ENCODE measurements at places on chromosomes 7 and 10. TPM values are rescaled to one million over a fixed set of nuclear protein-coding genes. Genes with fewer than 3 reads are reported as not detected.

DNA sequence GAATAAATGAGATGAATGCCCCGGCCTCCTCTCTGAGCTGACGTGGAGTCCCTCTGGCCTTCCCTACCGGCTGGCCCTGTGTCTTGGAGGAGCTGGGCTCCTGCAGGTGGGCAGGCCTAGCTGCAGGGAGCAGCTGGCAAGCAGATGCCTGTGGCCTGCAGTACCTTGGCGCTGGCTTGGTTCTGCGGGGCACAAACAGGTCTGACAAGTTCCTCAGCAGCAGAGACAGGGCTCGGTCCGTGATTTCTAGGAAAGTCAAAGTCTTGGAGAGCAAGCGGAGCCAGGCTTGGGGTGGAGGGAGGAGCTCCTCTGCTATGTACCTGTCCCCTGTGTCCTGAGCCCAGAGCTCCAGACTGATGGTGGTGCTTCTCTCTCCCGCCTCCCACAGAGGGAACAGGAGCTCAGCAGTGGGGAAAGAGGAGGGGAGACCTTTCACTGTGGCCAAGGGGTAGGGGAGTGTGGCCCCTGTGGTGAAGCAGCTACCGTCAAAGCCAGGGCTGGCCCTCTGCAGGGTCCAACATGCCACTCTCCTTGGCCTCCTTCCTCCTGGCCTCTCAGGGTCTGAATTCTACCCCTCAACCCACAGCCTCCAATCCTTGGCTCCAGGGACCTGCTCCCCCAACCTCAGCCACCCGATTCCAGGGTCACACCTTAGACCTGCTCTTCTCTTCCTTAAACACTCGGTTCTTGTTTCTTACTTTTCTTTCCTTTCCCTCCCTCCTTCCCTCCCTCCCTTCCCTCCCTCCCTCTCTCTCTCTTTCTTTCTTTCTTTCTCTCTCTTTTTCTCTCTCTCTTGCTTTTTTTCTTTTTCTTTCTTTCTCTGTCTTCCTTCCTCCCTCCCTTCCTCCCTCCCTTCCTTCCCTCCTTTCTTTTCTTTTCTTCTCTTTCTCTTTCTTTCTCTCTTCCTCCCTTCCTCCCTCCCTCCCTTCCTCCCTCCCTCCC, 20.1 kb downstream of the MYL10 start:
- no peak for DNase-seq

DNA sequence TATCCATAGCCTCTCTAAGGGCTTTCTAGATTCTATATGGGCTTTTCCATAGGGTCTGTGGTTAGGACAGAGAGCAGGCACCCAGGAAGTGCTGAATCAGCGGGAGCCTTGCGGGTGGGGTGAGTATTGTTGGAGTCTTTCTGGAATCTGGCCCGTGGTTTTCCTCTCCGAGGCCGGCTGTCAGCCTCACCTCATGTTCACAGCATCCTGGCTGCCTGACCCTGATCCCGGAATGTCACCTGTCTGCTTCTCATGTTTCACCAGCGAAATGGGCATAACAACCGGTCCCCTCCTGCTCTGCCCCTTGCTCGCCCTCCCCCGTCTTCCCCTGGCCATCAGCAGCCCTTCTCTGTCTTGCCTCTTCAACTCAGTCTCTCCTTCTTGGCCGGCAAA, 36.5 kb downstream of the DDIT4 start:
- DNase-seq = no peak

DNA sequence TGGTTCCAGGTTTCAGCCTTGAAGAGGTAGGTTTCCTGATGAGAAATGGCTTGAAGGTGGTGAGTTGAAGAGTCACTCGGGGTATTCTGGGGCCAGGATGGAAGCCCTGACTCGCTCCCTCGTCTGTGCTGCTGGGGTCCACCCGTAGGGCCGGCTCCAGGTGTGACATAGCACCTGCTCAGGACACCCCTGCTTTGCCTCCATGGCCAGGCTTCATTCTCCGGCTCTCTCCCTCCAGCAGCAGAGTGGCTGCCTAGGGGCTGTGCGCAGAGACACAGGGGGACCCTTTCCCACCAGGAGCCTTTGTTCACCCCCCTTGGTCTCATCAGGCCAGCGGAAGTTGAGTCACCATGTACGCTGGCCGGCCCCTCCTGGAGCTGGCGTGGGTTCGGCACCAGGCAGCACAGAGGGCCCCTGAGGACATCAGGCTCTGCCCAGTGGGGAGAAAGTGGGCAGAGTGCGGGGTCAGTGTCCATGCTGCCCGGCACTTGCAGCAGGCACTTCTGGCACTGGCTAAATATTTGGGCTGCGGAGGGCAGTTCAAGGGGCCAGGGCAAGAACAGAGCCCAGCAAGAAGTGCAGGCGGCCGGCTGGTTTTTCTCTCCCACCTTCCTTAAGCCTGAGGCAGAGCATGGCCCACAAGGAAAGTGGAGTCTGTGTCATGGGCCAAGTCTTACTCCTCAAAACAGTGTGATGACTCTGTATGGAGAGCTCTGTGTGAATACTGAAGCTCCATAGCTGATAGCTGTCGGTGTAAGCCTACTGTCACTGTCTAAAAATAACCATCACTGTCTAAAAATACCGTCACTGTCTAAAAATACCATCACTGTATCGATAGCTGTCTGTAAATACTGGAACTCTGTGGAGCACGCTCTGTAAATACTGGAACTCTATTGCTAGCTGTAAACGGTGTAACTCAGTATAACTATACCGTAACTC, 3.7 kb upstream of the PRKAR1B start:
- DNase-seq = no peak

DNA sequence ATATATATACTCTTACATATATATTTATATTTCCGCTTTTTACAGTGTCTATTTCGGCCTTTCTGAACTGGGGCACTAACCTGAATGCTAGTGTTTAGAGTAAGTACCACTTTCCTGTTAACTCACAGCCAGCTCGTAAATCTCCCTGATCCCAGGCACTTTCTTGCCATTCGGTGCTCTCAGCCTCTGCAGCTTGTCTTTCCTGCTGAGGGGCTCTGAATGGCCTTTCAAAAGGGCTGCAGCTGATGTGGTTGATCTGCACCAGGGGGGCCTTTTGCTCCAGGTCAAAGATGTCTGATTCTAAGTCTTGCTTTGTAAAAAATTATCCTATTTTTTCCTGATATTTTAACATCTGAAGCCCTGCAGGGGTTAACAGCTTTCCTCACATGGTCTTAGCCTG, 25.5 kb upstream of the HPS1 start:
- no peak for DNase-seq

- DNase-seq = no peak
Observed at GRCh38 chr10:123250640-123251039, 96.4 kb downstream of the BUB3 start.

DNA sequence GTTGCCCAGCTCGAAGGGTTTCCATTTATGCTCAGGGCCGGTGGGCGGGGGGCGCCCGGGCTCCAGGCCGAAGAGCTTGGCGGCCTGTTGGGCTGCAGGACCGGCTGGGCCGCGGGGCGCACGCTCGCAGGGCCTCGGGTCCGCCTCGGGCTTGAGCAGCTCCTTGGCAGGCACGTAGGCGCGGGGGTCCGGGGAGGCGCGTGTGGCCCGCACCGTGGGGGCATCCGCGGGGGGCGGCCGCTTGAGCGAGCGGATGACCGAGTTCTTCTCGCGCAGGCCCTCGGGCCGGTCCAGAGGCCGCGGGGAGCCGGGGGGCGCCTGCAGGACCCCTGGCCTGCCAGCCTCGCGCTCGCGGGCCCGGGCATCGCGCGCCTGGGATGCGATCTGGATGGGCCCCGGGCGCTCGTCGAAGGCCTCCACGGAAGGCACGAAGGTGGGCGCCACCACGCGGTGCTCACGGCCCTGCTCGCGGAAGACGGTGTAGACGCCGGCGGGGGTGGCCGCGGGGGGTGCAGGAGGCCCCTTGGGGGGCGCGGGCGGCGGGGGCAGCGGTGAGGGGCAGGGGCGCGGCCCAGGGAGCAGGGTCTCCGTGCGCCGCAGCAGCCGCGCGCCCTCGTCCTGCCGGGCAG, 35.2 kb downstream of the TNRC18 start:
- no peak for DNase-seq

DNA sequence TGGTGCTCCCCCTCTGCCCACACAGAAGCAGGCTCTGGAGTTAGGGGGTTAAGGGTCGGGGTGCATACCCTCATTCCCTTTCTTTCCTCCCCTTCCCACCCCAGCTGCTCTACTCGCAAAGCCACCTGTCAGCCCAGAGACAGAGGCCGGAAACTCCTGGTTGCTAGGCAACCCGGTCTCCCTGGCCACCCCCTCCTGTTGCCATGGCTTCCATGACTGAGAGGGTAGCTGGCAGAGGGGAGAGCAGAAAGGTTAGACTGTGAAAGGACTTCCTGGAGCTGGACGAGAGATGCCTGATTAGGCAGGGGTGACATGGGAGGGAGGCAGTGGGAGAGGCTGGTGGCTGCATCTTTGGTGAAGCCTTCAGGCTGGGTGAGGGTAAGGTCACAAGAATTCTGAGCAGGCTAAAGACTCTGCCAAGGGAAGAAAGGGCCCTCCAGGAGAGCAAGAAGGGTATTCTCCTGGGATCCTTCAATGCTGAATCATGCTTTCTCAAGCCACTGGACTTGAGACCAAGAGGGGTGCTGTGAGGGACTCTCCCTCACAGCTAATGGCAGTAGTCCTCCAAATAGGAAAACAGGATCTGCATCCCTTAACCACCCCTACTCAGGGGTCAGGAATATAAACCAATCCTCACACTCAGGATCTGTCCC, 5.4 kb downstream of the PSD start:
- no peak for DNase-seq

DNA sequence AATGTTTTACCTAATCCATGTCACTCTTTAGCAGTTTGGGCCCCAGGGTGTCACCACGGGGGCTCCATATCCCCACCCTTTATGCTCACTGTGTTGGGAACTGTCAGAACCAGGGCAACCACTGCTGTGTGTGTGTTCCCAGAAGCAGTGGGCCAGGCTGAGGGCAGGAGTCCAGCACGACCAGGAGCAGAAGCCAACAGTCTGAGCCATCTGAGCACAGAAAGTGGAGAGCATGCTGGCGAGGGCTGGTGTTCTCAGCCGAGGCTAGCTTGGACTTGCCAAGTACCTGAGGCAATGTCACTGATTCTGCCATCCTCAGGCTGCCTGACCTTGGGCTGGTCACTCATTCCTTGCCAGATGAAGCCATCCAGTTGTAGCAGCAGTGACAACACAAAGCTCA, 285.0 kb downstream of the BMPER start:
- no peak for DNase-seq

- no peak for DNase-seq
Observed at GRCh38 chr7:155660758-155661093, 16.3 kb downstream of the RBM33 start.

- peak; percentile 32 for DNase-seq
Observed at GRCh38 chr10:29794776-29795611, 160.2 kb upstream of the SVIL start.

DNA sequence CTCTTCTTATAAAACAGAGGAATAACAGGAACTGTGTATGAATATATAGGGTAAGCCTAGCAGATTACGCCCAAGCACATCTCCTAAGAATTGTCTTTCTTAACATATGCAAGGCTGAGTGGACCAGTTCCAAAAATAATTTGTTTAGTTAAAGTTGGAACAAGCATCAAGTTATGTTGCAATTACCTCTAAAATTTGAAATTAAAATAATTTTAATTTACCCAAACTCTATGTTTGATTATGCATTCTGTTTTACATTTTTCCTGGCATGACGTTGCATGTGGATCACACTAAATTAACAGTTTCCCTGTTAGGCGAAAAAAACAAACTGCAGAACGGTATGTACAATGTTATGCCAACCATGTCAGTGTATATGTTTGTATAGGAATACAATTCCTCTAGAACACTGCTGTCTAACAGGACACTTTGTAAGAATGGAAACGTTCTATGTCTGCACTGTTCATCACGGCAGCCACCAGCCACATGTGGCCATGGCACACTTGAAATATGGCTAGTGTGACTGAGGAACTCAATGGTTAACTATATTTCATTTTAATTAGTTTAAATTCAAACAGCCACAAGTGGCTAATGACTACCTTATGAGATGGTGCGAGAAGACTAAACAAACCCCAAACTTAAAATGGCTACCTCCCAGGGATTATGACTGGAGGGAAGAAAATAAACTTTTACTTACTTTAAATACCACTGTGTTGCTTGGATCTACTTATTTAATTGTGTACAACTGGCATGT, 281.1 kb upstream of the KLF14 start:
- no peak for DNase-seq

AGMO gene
- 0.58 TPM for polyA plus RNA-seq

NODAL gene
- not detected for polyA plus RNA-seq

DGKI gene
- polyA plus RNA-seq = 1.8 TPM

EPHB6 gene
- polyA plus RNA-seq = 23.4 TPM

TMEM243 gene
- 27.6 TPM for polyA plus RNA-seq

FXYD4 gene
- not detected for polyA plus RNA-seq

COBL gene
- 1.6 TPM for polyA plus RNA-seq
